ENCODE measurements at places on chromosomes 4 and X.
A peak's percentile ranks its signal among the peaks of the same experiment; 100 is the strongest.

DNA sequence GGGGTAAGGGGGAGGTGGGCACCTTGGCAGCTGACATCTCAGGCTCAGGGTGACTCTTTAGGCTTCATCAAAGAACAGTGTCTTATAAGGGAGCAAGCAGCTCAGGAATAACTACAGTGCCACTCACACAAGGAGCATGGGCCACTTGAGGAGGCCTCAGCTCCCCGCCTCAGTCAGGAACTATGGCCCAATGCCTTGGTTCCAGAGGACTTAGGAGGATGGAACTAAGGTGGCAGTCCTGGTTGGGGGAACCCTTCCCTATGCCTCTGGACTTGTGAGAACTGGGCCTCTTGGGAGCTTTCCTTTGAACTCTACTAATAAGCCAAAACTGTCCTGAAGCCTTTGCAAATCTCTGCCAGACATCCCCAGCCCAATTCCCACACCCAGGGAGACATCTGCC, 160.6 kb downstream of the EFNB1 start:
- no peak for DNase-seq

- DNase-seq, result no peak
Measured at GRCh38 chr4:155948541-155948940, 5.1 kb downstream of the CTSO start.

DNA sequence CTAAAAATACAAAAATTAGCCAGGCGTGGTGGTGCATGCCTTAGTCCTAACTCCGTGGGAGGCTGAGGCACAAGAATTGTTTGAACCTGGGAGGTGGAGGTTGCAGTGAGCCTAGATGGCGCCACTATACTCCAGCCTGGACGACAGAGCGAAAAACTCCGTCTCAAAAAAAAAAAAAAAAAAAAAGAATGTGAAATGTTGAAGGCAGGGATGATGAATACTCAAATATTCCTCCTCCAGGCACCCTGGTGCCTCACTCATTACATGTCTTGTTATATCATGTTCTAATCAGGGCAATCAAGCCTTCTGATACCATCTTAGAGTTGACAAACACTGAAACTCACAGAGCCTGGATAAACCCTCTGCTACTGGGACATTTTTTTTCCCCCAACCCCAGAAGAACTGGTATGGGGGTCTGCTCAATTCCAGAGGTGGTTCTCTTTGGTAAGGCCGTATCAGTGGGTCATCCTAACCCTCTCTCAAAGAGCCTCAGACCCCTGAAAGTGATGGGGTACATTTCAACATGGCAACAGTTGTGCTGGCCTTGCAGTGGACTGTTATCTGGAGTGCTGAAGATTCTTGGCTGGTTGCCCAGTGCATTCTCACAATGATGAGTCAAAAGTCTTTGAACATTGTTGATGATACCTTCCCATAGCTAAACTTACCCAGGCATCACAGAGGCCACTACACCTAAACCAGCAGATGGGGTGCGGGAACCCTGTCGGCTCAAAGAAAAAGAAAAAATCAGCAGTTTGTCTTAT, 2.4 kb upstream of the SH3KBP1 start:
- DNase-seq, result no peak

DNA sequence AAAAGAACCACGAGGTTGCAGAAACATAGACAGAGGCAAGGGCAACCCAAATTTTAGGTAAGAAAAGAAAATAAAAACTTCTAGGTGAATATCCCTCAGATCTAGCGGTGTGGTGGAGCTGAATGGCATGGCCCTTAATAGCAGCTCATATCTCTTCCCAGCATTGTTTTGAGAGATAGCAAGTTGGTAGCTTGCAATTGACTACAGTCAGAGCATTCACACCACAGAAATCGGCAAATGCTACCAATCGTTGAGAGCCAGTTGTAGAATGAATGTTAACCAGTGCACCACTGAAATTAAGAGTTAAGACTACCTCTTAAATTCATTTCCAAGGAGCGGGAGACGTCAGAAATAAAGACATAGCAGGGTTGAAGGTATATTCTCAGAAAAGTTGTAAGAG, 184.0 kb upstream of the KIT start:
- DNase-seq, result no peak

GRCh38 chr4:185809533-185810071, 2.4 kb downstream of the SORBS2 start:
- peak; percentile 33 for DNase-seq

DNA sequence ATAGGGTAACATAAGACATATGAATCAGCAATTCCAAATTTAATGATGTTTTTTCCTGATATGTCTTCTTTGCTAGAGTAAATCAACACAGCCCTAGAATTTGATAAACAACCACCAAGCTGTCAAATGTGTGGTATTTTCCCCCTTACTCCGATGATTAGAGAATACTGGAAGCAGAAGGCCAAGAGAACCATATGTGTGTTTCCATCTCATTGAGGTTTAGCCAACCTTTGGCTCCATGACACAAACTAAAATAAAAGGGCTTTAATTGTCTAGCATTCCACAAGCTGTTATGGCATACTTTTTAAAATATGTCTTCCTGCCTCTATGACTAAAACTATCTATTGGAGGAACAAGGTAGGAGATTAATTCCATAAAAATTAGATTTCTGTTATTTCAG, 1222.4 kb upstream of the AGA start:
- DNase-seq, result no peak

GRCh38 chrX:78199851-78200250, 60.4 kb upstream of the TAF9B start:
- no peak for DNase-seq

DNA sequence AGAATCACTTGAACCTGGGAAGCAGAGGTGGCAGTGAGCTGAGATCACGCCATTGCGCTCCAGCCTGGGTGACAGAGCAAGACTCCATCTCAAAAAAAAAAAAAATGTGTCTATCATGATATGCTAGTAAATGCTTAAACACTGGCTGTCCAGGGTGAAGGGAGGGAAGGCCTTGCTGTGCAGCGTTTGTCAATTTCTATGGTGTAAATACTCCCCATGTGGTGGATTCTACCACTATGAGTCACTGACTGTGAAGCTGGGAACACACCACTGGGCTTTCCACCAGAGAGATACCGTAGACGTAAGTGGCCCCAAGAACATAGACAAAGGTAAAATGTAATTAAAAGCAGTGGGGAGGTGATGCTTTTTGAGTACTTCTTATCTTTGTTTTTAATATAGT, 51.3 kb upstream of the LEF1 start:
- DNase-seq, result no peak

- DNase-seq, result peak; percentile 13
Measured at GRCh38 chrX:120251471-120252011, 929 bp downstream of the ZBTB33 start.

- DNase-seq, result peak; percentile 77
Measured at GRCh38 chr4:110165382-110166286, 32.8 kb downstream of the ELOVL6 start.

DNA sequence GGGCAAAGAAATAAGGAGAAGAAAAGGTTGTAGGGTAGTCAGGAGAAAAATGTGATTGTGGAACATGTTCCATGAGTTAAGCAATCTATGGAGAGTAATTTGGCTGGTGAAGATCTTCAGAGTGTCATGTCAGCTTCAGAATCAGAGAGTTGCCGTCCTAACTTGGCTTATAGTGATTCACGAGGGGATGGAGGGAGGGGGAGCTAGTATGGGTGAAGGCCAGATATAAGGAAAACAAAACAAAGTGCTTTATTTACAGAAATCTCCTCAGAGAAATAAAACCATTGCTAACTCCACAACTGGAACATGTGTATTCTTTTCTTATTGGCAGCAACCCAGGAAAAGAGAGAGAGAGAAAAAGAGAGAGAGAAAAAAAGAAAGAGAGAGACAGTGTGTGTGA, 256.5 kb upstream of the NRK start:
- DNase-seq, result no peak

DNA sequence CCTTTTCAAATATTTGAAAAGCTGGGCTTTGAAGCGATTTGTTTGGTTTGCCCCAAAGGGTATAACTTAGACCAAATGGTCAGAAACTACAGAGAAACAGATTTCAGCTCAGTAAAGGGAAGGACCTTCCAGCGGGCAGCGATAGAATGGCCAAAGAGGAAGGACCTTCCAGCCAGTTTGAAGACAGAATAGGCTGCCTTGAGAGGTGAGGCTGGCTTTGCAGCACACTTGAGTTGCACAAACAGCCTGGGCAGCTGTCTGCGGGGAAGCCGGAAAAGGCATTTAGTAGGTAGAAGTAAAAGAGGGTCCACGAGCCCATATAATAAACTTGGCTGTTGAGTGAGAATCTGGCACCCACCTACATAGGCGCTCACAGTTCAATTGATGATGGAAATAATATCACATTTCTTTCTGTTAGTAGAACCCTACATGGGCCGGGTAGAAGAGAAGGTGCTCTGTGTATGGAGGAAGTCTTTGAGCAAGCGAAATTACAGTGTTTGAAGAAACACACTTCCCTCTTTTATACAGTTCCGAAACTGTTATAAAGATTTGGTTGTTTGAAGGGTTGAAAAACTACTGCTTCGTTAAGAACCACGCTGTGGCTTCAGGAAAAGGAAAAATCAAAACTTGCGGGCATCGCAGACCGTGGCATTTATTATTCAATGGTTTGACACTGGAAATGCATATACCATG, 75.0 kb upstream of the SORBS2 start:
- DNase-seq, result no peak

DNA sequence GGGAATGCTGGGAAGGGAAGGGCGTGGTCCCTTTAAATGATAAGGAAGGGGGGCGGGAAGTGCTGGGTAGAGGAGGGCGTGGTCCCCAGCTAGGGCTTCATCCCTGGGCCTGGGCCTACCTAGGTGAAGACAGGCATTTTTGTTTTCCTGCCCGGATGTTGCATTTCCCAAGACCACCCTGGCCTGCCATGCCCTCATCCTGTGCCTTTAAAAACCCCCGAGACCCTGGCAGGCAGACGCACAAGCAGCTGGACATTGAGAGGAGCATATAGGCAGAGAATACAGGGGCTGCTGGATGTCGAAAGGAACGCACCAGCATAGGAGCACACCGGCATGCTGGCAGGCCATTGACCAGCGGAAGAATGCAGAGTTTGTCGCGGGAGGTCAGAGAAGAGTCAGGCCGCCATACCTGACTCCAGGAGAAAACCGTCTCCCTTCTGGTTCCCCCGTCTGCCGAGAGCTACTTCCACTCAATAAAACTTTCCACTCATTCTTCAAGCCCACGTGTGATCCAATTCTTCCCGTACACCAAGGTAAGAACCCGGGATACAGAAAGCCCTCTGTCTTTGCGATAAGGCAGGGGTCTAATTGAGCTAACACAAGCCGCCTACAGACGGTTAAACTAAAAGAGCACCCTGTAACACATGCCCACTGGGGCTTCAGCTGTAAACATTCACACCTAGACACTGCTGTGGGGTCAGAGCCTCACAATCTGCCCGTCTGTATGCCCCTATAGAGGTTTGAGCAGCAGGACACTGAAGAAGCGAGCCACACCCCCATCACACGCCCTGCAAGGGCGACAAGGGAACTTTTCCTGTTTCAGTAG, 2.9 kb upstream of the AGA start:
- DNase-seq, result no peak

DNA sequence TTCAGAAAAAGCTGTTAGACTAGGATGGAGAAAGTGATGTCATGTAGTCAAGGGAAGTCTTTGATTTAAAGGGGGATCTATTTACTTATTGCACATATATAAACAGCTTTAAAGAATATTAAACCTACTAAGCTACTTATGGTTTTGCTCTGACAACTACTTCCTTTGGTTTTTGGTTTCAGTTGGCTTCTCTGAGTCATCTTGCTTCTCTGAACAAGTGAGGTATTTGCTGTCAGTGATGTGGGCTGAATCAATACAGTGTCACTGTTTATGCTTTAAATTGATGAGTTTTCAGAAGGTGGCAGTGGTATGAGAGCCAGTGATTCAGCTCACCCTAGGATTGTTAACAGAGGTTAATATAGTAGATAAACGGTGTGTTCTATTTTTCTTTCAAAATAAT, 75.1 kb downstream of the CEP44 start:
- no peak for DNase-seq

- no peak for DNase-seq
Measured at GRCh38 chr4:7513671-7514070, 78.9 kb upstream of the PSAPL1 start.

GRCh38 chrX:44012484-44013096, 39.4 kb upstream of the NDP start:
- no peak for DNase-seq

DNA sequence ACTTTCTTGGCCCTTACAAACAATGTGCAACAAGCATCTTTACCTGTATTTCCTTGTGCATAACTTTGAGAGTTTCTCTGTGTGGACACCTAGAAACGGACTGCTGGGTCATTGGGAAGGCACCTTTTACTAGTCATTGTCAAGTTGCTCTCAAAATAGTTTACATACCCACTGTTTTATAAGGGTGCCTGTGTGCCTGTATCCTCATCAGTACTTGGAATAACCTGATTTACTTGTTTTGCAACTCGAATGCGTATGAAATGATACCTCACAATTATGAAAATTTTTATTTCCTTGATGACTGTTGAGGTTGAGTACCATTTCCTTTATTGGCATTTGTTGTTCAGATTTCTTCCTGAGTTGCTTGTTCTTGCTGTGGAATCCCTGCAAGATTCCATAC, 150.8 kb downstream of the STIM2 start:
- no peak for DNase-seq

DNA sequence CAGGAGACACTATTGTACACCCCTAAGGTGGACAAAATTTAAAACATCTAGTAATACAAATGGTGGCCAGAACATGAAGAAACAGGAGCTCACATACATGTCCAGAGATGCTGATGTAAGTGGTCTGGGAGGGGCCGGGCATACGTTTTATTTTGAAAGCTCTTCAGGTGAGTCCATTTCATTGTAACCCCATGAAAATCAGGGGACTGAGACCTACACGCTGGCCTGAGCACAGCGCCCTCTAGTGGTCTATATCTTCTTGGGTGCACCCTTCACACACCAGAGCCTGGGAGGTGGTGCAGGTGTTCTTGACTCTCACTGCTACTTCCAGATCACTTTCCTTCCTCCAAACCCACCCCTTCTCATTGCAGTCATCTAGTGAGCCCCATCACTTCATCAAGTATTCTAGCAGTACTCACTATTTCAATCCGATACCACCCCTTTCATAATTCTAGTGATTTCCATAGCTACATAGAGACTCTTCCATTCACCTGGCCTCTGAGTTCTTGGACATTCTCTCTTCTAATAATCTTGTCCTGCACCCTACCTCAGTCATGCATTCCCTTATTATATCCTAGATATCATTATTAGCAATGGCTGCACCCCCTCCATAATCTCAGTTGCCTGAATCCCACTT, 4.3 kb upstream of the TLR6 start:
- no peak for DNase-seq

- no peak for DNase-seq
Measured at GRCh38 chr4:2867758-2868491, 24.3 kb downstream of the ADD1 start.

- DNase-seq, result no peak
Measured at GRCh38 chrX:115491766-115492165, 69.2 kb upstream of the PLS3 start.

DNA sequence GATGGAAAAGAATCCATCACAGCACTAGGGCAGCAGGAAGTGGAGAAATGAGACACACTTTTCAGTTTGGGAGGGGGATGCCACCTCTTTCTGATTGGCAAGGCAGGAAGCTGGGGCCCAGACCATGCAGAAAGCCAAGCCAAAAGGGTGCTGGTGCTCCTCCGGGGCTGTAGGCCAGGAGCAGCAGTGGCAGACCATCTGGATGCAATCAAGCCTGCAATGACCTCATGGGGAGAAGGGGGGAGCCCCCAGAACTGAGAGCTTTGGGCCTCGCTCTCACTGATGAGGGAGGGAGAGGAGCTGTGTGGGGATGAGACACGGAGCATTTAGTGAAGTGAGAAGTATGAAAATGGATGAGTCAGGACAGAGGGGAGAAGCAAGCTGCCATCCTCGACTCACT, 141.3 kb upstream of the NALF2 start:
- no peak for DNase-seq

GRCh38 chr4:175953960-175954521, 111.6 kb upstream of the WDR17 start:
- DNase-seq, result no peak

- DNase-seq, result no peak
Measured at GRCh38 chr4:183906489-183906738, 1.3 kb downstream of the STOX2 start.
